ENCODE measurements at places on chromosomes 16 and 17.

DNA sequence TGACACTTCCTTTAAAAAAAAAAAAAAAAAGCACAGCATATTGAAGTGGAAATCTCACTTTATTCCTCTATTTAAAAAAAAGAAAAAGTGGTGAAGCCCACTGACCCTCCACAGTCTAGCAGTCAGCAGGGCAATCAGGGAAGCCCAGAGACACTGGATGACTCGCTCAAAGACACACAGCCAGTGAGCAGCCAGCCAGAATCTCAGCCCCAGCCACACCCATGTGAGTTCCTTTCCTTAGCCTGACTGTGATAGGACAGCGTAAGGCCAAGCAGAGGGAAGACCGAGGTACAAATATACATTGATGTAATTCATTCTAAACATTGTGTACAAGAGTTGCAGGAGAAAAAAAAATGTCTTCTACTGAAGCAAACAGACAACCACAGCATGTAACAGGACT, 22.5 kb downstream of the XPO6 start:
- DNase-seq, result no peak

DNA sequence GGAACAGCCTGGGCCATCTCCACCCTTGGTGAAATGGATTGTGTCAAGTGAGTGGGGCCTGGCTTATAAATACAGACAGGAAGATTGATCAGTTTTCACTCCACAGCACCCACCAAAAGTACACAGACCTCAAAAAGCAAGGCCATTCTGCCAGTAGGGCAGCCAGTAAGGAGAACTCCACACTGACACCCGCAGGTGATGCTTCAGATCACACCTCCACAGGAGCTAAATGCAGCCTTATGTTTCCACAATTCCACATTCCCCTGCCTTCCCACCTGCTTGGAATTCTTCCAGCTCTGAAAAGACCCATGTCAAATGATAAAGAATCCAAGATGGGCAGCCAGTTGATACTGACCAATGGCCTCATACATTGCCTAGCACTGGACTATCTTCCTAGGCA, 191.1 kb downstream of the ZFHX3 start:
- DNase-seq, result no peak

DNA sequence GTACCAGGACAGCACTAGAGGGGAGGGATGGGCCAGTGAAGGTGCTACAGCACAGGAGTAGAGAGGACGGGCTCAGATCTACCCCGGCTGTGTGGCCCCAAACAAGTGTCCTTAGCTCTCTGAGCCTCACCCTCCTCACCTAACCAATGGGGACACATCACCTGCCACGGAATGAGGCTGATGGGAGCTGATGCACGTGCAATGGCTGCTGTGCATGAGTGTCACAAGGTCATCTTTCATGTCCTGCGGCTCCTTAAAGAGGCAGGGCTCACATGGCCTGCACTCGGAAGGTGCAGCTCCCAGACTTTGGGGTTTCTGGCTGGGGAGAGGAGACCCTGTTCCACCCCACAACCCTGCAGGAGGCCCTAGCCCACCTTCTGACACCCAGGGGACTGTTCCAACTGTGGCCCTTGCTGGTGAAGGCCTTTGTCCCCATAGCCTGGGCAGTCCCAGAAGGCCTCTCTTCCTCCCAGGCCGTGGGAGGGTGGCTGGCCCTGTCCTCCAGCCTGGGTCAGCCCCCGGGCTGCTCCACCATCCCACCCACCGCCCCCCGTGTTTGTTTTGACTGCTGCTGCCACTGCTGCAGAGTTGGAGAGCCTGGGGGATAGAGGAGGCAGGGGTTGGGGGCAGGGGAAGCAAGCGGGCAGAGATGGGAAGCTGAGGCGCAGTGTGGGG, 10.5 kb downstream of the HAP1 start:
- DNase-seq, result no peak

DNA sequence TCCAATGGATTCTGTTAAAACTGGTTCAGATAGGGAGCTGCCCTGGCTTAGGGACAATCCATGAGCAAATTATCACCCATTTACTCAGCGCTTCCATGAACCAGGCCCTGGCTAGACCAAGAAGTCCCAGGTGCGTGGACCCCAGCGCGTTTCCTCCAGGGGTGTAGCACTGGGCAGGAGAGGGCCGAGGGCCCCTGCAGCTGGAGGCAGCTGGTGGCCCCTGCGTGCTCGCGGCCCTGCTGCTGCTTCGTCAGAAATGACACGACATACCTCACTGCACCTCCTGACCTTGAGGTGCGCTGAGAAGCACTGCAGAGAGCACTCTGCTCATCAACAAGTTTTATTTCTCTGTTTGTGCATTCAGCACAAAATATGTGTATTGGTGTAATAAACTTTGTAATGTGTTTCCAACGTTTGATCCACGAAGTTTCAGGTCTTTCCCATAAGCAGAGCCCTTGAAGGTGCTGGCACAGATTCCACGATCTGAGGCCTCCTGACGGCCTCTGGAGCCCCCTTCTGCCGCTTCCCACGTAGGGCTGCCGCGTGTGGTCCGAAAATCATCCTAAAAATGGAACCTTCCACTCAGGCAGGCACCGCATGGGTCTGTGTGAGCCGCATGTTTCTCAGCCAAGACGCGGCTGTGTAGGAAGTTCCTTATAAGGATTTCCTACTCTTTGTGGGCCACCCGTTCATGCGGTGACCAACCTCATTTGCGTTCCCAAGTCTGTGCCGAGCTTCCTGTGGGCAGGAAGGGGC, 50.8 kb upstream of the ZCCHC14 start:
- no peak for DNase-seq

DNA sequence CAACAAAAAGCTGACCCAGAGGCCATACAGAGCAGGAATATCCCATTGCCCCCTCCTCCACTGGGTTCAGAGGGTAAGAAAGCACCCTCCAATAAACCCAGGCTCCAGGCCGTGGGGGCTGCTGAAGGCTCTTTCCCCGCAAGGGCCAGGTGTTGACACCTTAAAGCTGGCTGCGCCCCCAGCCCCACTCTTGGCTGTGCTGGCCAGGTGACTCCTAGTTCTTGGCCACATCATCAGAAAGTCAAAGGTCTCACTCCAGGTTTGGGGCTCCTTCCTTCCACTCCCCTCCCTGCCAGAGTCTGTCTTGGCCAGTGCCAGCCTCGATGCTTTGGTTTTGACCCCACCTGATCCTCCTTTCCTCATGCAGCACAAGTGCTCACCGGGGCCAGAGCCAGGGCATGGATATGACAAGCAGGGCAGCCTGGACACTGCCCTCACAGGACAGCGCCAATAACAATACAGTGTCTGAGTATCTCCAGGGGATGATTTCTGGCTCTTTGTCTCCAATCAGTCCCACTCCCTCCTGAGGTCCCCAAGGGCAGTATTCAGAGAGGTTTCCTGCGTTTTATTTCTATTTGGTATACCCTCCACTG, 8.2 kb downstream of the SLC46A1 start:
- no peak for DNase-seq

- no peak for DNase-seq
Observed at GRCh38 chr17:74239172-74239571, 25.8 kb downstream of the TTYH2 start.

DNA sequence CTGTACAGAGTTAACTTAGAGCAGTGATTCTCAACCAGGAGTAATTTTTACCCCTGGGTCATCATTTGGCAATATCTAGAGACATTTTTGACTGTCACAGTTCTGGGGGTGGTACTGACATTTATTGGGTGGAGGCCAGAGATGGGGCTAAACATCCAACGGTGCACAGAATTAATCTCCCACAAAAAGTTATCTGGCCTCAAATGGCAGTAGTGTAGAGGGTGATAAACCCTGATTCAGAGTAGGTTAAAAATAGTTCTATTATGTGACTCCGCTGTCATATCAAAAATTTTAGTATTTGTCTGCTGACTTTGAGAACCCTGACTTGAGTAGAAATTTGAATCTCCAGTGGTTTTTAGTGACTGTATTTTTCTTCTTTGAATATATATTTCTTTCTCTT, 19.1 kb downstream of the VPS35L start:
- no peak for DNase-seq

DNA sequence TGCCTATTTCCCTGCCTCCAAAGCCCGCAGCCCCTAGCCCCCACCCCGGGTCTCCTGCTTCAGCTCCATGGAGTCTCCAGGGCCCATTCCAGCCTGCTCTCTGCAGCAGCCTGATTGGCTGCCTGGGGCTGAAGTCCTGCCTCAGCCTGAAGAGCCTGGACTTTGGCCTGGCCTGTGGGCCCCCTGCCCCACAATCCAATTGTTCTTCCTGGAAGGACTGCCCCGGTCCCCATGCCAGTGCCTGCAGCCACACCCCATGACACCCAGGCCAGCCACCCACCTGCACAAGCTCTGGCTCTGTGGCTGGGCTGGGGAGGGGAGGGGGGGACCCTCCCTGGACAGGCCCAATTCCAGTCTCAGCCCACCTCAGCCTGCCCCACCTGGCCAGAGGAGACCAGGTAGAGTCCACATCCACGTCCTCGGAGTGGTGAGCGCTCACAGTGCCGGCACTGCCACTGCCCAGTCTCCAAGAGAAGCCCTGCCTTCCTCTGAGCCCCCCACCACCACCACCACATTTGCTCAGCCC, 12.3 kb downstream of the ENPP7 start:
- DNase-seq, result no peak

DNA sequence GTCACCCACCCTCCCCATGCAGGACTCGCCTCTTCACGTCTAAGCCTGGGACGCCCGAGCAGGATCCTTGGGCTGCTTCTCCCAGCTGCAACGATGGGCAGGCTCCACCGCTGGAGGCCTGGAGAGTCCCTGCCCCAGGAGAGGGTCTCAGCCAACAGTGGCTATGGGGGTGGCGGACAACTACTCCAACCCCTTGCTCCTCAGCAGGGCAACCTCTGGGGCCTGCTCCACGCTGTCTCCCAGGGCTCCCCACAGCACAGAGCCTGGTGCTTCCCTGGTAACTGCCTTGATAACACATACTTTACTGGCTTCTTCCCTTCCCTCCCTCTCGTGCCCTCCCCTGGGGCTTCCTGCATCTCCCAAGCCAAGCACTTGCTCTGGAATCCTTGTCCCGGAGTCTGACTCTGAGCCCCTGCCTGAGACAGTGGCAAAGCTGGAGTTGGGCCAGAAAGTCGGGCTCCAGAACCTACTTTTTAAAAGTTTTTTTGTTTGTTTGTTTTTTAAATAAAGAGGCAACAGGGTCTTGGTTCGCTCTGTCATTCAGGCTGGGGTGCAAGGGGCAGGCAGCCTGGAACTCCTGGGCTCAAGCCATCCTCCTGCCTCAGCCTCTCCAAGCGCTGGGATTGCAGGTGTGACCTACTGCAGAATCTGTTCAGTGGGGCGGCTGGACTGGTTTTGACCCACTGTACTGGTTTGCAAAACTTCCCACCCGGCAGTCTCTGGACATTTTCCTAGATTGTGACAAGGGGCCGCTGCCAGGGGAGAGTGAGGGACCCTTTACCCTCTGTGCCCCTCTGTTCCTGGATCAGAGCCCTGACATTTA, 99.4 kb downstream of the TNFRSF13B start:
- no peak for DNase-seq

- no peak for DNase-seq
Observed at GRCh38 chr16:88309908-88310265, 72.9 kb upstream of the ZNF469 start.

DNA sequence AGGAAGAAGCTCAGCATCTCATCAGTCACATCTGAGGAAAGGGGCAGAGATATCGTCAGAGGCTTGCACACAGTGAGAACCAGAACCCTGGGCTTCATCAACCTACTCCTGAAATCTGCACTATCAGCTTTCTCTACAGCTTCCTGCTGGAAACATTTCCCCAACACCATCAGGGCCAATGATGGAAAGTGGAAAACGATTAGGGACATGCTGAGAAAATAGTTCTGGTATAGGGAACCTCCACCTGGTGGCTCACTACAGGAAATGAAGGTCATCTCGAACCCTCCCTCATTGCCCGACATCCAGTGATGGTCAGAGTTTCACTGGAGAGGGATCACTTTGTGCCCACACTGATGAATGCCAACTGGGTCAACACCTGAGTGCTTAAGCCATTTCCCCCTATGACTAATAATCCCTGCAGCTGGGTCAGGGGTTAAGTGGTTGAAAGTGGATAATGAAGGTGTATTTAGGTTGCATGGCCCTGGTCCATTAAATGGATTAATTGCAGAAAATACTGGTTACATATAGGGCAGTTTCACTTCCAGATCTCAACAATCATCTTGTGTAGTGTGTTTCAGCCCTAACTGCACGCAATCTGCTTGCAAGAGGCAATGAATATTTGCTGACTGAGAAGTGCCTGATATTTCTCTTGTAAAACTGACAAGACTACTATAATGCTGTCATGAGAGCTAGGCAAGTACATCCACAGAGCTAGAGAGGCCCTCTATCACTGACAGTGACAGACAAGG, 43.1 kb upstream of the GSG1L start:
- no peak for DNase-seq

GRCh38 chr16:10297341-10298006, 88.4 kb upstream of the ATF7IP2 start:
- DNase-seq, result no peak

- no peak for DNase-seq
Observed at GRCh38 chr17:9942885-9943284, 37.8 kb upstream of the RCVRN start.

- no peak for DNase-seq
Observed at GRCh38 chr16:23642246-23642774, 1.0 kb downstream of the DCTN5 start.

GRCh38 chr16:19753815-19754643, 36.0 kb downstream of the IQCK start:
- DNase-seq, result no peak

DNA sequence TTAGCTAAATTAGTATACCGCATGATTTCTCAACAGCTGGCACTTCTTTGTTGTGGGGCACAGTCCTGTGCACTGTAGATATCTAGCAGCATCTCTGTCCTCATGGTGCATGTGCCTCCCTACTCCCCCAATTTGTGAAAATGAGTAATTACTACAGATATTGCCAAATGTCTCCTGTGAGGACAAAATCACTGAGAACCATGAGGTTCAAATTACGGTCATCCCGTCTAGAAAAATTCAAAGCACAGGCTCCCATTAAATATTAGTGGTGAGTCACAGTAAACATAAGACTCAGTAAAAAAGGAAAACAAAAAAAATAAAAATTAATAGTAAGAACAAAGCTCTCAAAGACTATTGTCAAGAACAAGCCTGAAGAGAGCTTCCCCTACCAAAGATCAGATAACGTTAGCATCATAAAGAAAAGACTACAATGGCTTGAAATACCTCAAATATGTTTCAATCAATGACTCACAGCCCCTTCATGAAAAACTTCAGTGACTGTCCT, 57.8 kb downstream of the STH start:
- peak; percentile 47 for DNase-seq

DNA sequence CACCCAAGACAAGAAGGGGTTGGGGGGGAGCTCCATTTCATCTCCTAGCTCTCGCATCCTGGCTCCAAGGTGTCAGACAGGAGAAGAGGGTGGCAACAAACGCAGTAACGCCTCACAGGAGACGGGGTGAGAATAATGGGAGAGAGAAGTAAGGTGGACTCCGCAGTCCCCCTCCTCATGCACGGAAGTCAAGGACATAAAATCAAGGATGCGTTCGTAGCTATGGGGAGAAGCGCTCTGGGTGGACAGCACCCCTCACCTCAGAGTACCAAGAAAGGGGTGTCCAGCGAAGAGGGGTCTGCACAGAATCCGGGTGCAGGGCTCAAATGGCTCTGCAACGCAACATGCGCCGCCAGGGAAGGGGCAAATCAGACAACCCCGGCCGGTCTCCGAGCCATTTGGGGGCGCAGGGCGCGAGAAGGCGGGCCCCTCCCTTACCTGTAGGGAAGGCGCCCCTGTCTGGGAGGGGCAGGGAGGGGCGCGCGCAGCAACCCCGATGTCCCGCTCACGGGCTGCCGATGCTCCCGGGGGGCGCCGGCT, 555 bp downstream of the HDAC5 start:
- no peak for DNase-seq
